ENCODE measurements at places on chromosomes 2 and 18.

- no peak for DNase-seq
These were observed 11.6 kb downstream of the CDKL4 start for GRCh38 chr2:39232141-39232540.

- no peak for DNase-seq
These were observed 20.4 kb downstream of the VRK2 start for GRCh38 chr2:58067001-58067400.

DNA sequence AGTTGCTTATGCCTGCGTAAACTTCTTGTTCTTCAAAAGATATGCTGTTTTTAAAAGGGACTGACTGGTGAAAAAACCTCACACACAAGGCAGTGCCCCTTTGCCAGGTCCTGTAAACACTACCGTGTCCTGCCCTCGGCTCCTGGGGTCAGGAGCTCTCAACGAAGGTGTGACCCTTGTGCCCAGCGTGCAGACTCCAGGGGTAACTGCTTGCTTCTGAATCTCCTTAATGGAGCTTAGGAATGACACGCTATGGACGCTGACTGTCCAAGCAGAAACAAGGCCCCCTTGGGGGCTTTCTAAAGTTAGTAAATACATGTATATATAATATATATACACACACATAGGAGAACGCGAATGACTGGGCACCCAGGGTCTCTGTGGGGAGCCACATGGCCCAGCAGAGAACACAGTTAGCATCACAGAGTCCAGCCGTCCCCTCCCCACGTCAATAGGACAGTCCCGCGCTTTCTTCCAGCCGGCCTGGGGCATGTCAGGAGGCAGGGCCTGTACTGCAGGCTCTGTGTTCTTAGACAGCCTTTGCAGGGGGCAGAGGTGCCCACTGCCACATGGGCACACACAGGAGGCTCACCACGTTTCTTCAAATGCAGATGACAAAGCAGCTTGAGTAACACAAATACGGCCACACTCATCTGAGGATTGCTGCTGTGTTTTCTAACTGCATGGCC lies 96.1 kb downstream of the HDAC4 start:
- no peak for DNase-seq

GRCh38 chr2:227325839-227326195 lies 766 bp downstream of the MFF start:
- DNase-seq, result no peak

DNA sequence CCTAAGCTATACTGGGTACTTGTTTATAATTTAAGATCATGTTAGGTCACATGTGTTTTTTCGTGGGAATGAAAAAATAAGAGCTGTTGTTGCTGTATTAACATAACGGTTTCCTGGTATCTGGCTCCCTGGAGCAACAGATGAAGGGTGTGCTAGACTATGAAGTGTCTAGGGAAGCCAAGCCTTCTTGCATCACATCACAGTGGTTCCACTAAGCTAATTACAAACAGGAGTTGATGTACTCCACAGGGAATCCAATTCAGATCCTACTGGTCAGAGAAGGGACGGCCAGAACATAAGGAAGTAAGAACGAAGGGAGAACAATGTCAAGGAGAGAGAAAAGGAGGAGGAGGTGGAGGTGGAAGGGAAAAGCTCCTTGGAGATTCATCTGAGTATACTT lies 193.0 kb upstream of the CYP26B1 start:
- no peak for DNase-seq

DNA sequence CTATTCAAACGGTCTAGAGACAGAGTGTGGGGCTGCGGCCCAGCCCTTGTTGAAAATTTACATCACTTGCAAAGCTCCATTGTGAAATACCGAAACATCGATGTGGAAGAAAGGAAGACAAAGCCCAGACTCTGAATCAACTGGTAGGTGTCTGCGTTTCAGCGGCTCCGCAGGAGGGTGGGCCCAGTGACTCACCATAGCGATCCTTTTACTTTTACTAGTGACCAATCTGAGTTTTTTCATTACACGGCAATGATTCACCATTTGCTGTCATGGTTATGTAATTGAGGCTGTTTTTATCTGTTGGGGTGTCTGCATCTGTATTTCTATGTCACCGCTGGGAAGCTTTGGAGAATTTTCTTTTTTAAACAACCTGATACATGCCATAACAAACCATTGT lies 66.6 kb upstream of the ODC1 start:
- DNase-seq, result no peak

DNA sequence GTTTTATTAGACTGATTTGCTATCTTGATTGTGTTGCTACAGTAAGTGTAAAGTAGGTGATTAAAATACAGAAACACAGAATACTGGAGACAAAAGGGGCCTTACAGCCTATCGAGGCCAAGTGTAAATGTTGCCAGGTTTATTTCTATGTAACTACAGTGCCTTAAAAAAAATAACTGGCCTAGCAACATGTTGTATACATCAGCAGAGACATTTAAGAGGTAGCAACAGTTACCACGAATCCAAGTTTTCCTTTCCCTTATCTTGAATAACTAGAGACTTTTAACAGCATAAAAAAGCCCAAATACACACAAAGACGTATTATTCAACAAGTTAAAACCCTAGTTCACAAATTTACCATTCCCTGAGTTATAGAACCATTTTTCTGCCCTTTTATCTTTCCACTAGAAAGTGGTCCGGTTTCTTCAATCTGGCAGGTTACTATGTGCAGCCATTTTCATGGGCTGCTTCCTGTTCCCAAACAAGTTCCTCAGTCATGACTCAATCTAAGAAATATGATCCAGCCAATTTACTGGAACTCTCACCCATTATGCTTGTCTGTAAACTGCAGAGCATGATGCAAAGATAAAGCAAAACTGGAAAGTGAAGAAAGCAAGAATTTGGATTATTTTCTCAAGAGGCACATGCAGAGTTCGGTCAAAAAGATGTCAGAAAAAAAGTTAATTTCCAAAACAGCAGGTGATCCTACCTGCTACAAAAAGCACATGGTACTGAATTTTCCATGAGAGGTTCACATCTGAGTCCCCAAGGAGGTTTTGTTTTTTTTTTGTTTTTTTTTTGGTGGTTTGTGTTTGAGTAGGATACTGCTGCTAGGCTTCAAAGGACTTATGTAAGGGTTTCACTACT lies 22.2 kb downstream of the NFE2L2 start:
- no peak for DNase-seq

DNA sequence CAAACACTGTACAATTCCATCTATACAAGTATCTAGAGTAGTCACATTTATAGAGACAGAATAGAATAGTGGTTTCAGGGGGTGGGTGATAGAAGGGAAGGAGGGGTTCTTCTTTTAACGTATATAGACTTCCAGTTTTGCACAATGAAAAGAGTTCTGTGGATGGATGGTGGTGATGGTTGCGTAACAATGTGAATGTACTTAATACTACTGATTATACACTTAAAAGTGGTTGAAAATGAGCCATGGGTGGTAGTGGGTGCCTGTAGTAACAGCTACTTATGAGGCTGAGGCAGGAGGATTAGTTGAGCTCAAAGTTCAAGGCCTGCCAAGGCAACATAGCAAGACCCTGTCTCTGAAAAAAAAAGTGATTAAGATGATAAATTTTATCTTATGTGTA lies 85.8 kb downstream of the SETBP1 start:
- DNase-seq, result no peak

- no peak for DNase-seq
These were observed 154.0 kb downstream of the AGAP1 start for GRCh38 chr2:235647877-235648276.

DNA sequence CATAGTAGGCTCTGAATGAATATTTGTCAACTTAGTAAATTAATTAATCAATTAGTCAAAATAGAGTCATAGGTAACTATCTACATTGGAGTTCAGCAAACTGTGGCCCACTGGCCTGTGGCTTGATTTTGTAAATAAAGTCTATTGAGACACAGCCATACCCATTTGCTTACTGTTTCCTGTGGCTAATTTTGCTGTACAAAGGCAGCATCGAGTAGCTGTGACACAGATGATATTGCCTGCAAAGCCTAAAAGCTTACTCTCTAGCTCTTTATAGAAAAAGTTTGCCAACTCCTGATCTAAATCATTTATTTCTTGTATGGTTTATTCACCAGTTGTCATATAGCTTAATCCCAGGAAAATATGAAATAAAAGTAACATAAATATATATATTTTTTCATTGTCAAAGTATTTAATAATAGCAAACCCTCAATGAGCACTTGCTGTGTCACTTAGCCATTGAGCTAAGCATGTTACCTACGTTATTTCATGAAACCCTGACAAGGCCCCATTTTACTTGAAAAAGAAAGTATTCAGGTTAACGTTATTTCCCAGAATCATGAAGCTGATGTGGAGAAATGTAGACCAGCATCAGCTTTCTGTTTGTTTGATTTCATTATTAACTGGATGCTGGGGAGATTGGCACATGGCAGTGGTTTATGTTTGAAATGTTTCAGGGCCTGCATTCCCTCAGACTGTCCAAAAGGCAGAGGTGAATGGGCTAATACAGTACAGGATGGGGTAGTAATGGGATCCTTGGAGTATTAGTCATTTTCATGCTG lies 69.6 kb downstream of the ICOS start:
- DNase-seq, result no peak

DNA sequence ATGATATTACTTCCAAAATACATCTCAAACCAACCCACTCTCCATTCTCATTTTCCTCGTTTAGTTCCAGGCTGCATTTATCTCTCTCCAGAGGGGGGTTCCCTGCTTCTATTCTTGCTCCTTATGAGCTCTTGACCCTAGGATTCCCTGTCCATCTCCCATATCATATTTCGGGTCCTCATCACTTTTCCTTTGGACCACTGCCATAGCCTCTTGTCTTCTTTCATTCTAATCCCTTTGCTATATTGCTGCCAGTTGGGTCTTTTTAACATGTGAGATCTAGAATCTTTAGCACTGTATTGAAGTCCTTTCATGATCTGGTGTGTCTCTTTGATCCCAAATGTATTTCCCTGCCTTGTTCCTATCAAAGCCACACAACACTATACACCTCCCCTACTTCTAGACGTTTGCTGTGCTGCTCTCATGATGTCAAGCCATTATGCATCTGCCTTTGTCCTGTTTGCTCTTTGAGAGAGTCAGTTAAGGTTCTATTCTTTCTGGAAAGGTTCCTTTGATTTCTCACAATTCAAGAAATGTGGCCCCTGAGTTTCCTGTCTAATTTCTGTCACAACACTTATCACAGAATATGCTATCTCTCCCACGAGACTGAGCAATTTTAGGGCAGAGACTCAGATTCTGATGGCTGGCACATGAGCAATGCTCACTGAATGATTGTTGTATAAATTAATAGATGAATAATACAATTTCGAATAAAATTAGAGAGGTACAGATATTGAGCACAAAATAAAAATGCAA lies 43.2 kb upstream of the SESTD1 start:
- DNase-seq, result no peak

GRCh38 chr2:9750224-9751215 lies 92.8 kb upstream of the TAF1B start:
- no peak for DNase-seq

DNA sequence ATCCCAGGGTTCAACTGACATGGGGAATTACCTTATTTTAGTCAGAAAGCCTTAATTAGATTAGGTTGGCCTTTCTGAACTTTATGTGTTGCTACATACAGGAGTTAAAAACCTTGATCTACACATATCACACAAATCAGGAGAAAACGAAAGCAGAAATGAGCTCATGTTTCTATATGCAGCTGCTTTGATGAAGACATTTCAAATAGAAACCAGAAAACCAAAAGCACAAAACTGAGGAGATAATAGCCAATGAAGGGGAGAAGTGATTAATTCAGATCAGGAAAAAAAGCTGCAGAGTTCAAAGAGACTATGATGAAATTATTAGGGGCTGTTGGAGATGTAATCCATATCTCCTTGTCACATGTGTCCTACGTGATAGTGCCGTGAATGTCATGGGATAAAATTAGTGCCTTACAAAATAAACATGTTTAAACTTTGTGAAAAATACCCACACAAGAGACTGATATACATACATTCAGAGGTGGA lies 255.0 kb downstream of the CAMKMT start:
- DNase-seq, result no peak

- no peak for DNase-seq
These were observed 45.1 kb upstream of the ATP6V1B1 start for GRCh38 chr2:70890469-70891065.

DNA sequence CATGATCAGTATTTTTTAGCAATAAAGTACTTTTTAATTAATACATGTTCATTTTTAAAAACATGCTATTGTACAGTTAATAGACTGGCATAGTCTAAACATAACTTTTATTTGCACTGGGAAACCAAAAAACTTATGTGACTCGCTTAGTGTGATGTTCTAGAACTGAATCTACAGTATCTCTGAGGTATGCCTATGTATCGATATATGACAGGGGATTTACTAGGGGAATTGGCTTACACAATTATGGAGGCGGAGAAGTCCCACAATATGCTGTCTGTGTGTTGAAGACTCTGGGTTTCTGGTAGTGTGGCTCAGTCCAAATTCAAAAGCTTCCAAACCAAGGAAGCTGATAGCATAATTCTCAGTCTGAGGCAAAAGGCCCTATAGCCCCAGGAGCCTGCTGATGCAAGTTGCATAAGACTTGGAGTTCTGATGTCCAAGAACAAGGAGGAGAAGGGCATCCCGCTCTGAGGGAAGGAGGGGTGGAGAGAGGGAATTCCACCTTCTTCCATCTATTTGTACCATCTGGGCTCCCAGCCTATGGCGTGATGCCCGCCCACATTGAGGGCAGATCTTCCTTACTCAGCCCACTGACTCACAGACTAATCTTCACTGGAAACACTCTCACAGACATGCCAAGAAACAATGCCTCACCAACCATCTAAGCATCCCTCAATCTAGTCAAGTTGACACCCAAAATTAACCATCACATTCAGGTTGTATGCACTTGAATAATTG lies 27.5 kb downstream of the ZNF638 start:
- no peak for DNase-seq

DNA sequence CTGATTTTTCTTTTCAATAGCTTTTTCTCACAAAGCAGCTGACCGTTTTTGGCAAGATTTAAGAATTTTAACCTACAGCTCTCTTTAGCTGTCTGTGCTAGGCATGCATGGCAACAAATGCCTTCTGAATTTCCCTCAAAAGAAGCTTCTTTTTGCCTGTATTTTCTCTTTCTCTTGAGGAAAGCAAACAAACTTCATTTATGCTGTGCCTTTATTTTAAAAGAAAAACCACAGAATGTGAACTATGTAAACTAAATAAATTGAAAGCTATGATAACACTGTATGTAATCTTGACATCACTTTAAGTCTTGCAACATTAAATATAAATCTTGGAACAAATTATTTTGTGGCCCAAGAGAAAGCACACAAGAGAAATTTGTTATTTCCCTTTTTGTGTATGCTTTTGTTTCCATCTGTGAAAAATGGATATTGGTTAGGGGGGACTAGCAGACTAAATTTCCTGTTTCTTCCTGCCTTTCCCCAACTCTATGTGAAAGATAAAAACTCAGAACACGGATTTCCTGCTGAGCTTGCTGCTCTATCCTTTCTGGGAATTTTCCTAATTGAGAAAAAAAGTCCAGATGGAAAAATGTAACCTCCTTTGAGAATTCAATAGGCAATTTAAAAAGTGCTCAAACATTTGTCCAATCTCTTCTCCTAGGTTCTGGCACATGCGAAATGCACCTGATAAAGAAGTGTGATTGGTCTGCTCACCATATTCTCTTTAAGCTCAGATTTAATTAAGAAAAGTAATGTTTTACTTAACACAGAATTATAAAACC lies 20.9 kb upstream of the TFPI start:
- DNase-seq, result no peak
